Liver (tissue), 10 donors: ENCODE measurements at places on chromosomes 11 and 22. TPM values are rescaled to one million over a fixed set of nuclear protein-coding genes. Genes with fewer than 3 reads are reported as not detected.

The INS gene
- not detected for total RNA-seq

The IGHMBP2 gene
- 6.1 TPM for total RNA-seq

- H3K4me1 ChIP-seq: peaks cover 3% of the 10 kb centered on the region
- H3K27ac ChIP-seq: no peak overlapping the region
- H3K27me3 ChIP-seq: no peaks in the 10 kb centered on the region
Observed at GRCh38 chr11:64568584-64569140, 22.4 kb upstream of the SLC22A12 start.

- H3K27ac ChIP-seq: no peak overlapping the region
- DNase-seq: no peak
- no peaks in the 10 kb centered on the region for H3K36me3 ChIP-seq
- no peak overlapping the region for H3K4me3 ChIP-seq
- no peaks in the 10 kb centered on the region for H3K4me1 ChIP-seq
- no peaks in the 10 kb centered on the region for H3K27me3 ChIP-seq
Observed at GRCh38 chr11:9831122-9831521, 167.2 kb downstream of the SWAP70 start.

GRCh38 chr22:20039683-20040325, 18.9 kb downstream of the TANGO2 start:
- H3K27ac ChIP-seq: no peak overlapping the region
- no peaks in the 10 kb centered on the region for H3K4me1 ChIP-seq
- no peaks in the 10 kb centered on the region for H3K27me3 ChIP-seq
- no peak for DNase-seq
- peaks cover 24% of the 10 kb centered on the region for H3K36me3 ChIP-seq
